ENCODE measurements at places on chromosomes 13 and 19.

DNA sequence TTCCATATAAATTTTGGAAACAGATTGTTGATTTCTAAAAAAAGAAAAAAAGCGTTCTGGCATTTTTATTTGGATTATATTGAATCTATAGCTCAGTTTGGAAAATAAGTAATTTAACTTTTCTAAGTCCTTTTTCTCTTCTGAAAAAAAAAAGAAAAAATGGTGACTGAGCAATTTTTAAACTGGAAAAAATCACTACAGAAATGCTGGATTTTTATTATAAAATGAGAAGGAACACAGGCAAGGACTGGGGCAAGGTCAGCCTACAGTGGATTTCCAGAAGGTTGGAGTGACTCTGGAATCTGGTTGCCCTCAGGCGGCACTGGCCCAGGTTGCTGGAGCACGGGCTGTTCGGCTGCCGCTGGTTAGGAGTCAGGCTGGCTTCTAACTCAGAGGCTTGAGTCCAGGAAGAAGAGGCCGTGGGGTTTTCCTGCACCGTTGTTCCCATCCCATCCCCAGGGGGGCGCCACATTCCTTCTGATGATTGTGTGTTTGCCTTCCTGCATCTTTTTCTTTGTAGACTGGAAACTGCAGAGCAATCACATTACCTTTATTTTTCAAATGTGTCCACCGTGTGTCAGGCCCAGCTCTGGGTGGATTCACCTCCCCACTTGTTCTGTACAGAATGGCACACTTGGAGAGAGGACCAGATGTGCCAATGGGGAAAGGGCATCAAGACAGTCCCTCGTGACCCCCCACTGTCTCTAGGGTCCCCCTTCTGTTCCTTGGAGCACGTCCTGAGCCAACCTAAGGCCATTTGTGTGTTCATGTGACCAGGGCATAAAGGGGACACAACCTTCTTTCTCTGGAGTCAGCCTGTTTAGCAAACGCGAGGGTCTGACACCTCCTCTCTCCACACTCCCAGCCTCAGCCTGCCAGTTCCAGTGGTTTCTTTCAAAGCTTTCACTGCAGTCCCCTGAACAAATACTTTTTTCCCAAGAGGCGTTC lies 44.5 kb upstream of the GTF3A start:
- peak; percentile 96 for DNase-seq

DNA sequence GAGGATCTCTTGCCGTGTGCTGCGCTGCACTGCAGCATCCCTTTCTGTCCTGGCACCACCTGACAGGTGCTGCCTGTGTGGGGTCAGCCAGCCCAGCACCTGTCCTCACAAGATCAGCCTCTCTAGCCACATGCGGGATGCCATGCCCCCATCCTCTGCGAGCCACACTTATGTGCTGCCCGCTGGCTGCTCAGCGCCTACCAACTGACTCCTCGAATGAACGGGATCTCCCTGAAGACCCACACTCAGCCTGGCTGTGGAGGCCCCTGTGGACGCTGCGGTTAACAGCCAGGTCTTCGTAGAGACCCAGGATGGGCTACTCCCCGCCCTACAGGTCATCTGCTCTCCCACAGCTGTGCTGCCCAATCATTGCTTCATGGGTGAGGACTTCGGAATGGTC lies 106.1 kb downstream of the DOCK9 start:
- DNase-seq: no peak

GRCh38 chr13:25018729-25019115 lies 77.2 kb upstream of the PABPC3 start:
- peak; percentile 73 for DNase-seq

DNA sequence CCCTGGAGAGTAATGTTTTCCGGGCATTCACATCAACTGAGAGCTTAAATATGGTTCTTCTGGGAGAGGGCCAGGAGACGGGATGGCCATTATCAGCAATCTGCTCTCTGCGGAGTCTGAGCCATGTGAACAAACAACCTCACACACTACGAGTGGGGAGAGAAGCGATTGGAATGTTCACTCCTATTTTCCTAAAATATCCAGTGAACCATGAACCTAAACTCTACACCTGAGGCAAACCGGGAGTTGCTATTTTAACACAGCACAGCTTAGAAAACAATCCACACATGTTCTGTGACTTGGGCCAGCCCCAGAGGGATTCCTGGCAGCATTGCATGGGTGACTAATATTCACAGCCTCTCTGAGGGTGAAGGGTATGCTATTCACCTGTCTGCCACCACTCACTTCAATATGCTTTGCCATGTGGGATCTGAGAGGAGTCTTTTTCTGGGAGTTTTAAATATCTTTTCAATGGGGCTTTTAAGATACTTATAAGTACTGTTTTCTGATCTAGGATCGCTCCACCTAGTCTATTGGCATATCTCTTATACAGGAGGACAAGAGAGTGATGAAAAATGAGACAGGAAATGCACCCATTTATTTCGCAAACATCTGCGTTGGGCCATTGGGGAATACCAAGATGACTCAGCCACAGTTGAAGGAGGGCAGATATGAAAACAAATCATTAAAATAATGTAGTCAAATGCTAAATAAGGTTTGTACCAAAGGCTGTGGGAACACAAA lies 72.6 kb upstream of the SERP2 start:
- DNase-seq: no peak

DNA sequence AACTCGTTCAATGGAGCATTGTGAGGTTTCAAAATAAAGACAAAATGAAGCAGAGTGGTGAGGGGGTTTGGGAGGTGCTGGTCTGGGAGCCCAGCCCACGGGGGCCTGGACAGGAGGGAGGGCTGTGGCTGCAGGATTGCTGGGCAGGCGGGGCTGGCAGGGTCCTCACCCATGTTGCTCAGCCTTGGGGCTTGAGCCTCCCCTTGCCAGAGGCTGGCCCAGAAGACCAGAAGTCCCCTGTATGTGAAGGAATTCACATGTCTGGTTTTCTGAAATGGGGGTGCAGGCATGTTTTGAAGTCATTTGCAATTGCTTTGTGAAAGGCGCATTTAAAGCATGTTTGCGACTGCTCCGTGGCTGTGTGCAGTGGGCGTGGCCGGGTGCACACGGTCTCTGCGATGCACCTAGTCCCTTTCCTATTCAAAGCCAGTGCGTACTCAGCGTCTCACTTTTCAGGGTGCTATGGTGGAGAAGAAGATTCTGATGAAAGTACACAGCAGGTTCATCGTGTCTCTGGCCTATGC lies 2.3 kb downstream of the GRK1 start:
- peak; percentile 37 for DNase-seq

GRCh38 chr19:11201791-11202190 lies 4.4 kb upstream of the KANK2 start:
- DNase-seq: no peak

DNA sequence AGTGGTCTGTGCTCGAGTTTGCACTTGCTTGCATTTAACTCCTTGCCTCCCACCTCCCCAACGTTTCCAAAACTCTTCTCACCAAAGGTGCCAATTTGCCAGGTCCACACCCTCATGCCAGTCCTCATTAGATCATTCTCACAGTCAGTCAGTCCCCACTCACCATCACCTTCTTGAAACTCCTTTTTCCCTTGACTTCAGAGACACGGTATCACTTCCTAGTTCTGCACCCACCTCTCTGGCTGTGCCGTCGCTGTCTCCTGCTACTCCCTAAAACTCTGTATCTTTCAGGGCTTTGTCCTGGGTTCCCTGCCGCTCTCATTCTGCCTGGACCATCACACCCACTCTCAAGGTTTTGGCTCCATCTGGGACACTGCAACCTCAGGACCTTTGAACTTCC lies 19.6 kb downstream of the OLFM2 start:
- DNase-seq: no peak

GRCh38 chr13:33683376-33683775 lies 134.6 kb upstream of the RFC3 start:
- no peak for DNase-seq

DNA sequence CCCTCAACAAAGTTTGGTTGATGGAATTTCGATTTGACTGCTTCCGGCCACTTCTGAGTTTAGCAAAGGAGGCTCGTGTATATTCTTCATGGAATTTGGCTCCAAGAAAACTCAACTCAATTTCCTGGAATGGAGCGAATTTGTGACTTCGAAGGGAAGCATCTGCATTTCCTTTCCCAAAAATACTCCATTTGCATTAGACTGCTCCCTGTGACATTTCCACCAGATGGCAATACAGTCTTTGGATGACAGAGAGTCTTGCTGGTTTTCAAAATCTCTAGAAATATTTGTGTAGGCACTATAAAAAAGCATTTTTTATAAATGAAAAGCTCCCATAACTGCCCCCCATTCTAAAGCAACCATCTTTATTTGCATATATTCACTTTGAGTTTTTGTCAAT lies 4.1 kb downstream of the C1QTNF9 start:
- DNase-seq: no peak

DNA sequence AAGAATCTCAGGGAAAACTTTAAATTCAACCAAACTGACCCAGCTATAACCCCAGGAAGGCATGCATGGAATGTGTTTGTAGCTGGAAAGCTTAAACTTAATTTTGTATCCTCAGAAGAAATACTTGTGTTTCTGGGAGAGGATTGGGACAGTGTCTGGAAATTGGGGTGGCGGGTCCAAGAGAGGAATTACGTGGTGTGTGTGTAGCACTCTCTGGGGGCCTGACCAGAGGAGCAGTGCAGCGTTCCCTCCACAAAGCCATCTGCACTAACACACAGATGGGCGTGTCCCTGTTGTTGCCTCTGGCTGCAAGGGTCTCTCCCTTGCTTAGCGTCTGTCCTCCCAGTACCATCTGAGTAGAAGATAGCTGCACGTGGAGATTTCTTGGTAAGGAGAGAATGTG lies 6.4 kb downstream of the GARRE1 start:
- peak; percentile 68 for DNase-seq

GRCh38 chr19:1884291-1884718 lies 991 bp downstream of the ABHD17A start:
- DNase-seq: peak; percentile 51

DNA sequence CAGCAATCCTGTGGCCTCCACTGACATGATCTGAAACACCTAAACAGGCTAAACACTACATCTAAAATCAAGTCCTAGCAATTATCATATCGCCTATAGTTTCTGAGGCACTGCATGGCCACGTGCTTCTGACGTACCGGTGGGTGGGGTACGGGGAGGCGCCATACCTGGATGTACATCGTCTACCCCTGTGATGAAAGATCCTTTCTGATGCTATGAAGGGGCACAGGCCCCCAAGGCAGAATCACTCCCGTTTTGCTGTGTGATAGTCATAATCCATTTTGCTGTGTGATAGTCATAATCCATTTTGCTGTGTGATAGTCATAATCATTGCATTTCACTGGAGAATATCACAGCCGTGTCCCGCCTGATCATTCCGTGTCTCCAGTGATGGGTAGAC lies 118.7 kb upstream of the SOX1 start:
- no peak for DNase-seq

GRCh38 chr13:28097503-28097902 lies 2.9 kb downstream of the FLT3 start:
- DNase-seq: no peak

DNA sequence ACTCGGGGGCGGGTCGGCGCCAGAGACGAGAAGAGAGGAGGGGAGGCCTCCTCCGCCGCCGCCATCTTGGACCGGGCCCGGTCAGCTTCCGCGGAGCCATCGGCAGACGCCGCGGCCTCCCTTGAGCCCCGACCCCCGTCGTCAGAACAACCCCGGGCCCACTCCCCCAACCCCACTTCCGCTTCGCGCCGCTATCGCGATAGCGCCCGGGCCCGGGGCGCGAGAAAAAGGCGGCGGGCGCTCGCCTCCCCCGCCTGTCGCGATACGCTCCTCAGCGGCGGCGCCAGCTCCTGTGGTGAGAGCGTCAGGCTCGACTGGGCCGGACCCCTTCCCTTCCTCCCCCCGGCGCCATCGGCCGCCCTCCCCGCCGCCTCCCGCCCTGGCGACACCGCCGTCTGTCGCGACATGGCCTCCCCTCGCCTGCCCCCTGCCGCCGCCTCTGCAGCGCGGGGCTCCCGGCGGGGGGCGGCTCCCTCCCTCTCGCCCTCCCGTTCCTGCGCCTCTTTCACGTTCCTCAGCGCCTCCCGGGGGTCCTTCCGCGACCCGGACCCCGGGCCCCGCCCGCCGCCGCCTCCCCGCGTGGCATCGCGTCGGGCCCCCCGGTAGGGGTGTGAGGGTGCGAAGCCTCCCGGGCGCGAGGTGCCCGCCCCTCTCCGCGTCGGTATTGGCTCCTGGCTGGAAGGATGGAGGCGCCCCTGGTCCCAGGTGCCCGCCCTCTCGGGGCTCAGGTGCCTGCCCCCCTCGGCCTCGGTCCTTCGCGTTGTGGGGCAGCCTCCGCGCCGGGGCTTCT lies at the start of gene CNOT3:
Gene CNOT3, plus strand, starts transcription at position 64 of the 790 bp plus-strand sequence. CDS start 5,217 bp downstream, outside the sequence.
- no peak for DNase-seq

DNA sequence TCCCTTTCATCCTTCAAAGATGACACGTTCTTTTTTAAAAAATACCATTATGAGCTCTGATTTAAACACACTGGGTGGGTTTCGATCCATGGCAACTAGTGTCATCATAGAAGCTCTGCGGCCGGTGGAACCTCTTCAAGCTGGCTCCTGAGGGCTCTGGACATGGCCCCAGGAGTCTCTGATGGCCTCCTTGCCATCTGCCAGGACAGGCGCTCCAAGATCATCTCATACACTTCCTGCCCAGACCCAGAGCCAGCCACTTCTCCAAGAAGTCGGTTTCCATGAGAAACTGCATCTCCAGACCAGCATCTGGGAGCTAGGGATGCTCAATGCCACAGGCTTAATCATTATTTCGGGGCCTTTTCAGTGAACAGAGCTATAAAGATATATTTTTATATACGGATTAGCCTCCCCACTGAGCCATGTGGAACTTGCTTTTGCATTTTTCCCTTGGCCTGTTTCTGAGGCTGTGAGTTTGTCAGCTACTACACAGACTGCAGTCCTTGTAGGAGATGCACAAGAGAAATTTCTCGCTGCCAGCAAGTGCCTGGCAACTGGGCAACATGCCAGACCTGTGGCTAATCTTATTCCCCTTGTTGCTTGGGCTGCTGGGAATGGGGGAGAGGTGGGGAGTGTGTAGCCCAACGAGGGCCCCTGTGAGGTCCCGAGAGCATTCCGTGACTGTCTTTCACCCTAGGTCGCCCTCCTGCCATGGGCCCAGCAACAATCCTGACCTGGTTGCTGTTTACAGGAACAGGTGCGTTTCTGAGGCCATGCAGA lies 15.9 kb downstream of the SUGP1 start:
- DNase-seq: no peak

DNA sequence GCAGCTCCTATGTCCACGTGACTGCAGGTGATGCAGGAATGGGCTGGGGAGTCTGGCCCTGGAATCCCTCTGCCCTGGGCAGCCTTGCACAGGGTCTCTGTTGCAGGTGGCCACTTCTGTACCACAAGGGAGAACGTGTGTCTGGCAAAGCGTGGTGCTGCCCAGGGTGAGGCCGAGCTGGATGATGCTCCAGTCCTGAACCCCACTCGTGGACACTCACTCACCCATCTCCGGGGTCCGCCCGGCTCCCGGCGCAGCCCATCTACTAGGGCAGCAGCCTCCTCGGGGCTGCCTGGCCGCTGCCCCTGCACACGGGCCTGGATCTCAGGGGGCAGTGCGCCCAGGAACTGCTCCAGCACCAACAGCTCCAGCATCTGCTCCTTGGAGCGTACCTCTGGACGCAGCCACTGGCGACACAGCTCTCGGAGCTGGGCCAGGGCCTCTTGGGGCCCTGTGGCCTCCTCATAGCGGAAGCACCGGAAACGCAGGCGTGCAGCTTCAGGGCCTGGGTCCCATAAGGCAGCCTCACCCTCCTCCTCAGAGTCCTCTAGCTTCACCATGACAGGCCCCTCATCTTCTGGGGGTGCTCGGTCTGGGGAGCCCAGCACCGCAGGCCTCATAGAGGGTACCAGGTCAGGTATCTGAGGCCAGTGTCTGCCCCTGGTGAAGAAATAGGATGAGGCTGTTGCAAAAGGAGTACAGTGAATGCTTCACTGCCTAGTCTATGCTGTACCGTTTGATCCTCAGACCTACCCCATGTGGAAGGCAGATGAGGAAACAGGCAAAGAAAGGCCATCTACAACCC lies 2.2 kb downstream of the MZF1 start:
- no peak for DNase-seq

All from endodermal cell (in vitro differentiated cells).